Activated CD4-positive, alpha-beta T cell treated with anti-CD3 and anti-CD28 coated beads, Interleukin-2, amount 50 U/mL, for 1 hour (primary cell): ENCODE measurements at places on chromosomes 12 and 14.

- no peak for DNase-seq
These were observed 233.2 kb downstream of the MDGA2 start for GRCh38 chr14:47442211-47442610.

GRCh38 chr12:26976687-26977086, 37.5 kb downstream of the TM7SF3 start:
- DNase-seq: no peak

DNA sequence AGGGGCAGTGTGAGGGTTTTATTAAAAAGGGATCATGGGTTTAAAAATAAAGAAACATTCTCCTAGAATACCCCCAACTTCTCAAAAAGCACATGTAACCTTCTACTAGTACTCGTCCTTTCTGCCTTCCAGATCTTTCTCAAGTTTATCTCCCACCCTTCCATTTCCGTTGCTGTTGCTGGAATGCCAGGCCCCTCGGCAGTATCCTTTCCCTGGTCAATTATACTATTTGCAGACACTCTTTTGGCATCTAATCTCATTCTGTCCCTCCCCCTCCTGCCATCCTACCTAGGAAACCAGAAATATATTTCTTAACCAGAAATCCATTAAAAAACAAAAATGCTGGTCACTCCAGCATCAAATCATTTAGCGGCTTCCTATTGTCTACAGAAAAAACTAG, 198.2 kb upstream of the ATP2B1 start:
- no peak for DNase-seq

- DNase-seq: no peak
These were observed 314.6 kb downstream of the BCL11B start for GRCh38 chr14:98957211-98958047.

- no peak for DNase-seq
These were observed 117.4 kb downstream of the EML1 start for GRCh38 chr14:99910337-99911309.

DNA sequence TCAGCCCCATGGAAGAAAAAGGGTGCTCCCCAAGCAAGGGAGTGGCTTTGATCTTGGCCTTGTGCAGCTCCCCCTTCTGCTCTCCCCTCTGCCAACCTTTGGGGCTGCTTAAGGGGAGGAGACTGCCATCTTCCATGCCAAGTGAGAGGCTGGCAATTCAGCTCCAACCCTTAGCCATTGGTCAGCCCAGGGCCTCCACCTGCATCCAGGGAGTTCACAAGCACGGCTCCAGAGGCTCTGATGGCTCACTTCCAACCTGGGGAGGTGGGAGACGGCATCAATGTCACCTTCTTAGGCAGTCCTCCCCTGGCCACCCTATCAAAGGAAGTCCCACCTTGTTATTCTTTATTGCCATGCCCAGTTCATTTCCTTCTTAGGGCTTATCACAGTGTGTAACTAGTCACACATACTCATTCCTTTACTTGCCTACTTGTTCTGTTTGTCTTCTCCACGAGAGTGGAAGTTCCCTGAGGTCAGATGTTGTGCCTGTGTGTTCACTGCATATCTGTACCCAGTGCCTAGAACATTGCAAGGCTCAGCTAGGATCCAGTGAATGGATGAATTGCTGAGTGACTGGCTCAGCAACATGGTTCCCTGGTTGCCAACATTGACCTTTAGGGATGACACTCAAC, 5.0 kb downstream of the HDAC7 start:
- no peak for DNase-seq

DNA sequence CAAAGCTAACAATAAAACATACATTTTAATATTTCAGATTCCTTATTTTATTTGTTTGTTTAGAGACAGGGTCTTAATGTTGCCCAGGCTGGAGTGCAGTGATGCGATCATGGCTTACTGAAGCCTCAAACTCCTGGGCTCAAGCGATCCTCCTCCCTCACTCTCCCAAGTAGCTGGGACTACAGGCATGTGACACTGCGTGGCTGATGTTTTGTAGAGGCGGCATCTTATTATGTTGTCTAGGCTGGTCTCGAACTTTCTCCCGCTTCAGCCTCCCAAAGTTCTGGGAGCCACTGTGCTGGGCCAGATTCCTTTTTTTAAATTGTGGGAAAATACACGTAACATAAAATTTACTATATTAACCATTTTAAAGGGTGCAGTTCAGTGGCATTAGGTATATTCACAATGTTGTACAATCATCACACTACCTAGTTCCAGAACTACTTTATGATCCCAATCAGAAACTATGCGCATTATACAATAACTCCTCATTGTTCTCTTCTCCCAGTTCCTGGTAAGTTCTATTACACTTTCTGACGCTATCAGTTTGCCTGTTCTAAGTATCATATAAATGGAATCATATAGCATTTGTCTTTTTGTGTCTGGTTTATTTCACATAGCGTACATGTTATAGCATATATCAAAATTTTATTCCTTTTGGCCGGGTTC, 40.3 kb downstream of the ADIPOR2 start:
- DNase-seq: no peak

- no peak for DNase-seq
These were observed 233.2 kb downstream of the NRXN3 start for GRCh38 chr14:78403278-78403815.

- DNase-seq: no peak
These were observed 18.6 kb downstream of the DDX24 start for GRCh38 chr14:94062344-94062940.

DNA sequence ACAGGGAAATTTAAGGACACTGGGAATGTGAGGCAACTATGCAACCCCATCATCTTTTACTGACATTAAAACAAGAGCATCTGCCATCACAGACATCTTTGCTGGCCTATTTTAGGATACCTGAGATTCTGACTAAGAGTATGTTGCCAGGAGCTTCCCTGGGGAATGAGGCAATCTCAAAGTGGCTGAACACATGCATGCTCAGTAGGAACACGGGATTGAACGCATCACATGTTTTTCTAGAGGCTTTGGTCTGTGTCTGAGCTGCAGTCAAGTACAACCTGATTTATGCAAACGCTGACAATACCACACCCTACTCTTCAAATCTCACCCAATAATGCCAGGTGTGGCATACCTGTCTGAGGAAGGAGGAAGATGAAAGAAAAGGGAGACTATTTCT, 416.5 kb downstream of the NELL2 start:
- no peak for DNase-seq

DNA sequence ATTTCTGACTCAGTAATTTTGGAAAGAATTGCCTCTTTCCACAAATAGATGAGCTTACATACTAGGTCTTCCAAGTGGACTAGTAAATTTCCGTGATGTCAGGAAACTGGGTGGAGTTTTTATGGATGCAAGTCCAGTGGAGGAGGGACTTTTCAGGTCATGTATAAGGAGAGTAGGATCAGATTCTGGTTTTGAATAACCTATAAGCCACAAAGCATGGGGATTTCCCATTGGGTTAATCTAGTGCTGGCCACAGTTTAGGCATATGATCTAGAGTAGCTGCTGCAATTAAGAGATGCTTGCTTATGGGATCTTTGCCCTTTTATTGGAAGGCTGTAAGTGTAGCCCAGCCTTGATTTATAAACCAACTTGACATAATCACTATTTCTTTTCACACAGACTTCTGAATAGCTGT, 33.8 kb downstream of the STK38L start:
- DNase-seq: no peak

DNA sequence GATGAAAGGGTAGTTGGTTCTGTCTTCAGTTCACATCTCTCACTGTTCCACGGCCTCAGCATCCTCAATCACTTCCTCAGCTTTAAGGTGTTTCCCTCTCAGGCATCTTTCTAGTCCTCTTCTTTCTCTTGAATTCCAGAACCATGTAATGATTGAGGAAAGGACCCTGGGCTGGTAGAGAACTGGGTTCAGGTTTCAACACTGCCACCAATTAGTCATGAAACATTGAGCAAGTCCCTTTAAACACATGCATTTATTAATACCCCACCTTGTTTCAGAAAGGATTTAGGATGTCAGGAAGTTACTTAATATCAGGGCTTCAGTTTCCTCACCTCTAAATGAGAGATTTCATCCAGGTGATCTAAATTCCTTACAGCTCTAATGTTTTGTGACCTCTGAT, 7.2 kb downstream of the DMAC2L start:
- no peak for DNase-seq

DNA sequence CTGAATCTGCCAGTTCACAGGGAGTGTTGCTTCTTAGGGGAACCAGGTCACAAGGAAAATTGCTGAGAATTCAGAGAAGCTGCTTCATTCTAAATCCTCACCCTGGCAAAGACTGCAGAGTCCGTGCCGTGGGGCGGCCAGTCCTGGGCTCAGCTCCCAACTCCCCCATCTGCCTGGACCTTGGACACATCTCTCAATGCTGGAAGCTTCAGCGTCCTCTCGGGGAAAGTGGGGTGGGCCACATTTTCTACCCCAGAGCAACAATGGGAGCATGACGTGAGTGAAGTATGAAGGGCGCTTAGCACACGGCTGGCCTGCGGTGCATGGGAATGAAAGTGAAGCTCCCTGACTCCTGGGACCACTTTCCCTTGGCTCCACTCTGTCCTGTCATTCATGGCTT, 31.2 kb downstream of the HVCN1 start:
- DNase-seq: no peak

DNA sequence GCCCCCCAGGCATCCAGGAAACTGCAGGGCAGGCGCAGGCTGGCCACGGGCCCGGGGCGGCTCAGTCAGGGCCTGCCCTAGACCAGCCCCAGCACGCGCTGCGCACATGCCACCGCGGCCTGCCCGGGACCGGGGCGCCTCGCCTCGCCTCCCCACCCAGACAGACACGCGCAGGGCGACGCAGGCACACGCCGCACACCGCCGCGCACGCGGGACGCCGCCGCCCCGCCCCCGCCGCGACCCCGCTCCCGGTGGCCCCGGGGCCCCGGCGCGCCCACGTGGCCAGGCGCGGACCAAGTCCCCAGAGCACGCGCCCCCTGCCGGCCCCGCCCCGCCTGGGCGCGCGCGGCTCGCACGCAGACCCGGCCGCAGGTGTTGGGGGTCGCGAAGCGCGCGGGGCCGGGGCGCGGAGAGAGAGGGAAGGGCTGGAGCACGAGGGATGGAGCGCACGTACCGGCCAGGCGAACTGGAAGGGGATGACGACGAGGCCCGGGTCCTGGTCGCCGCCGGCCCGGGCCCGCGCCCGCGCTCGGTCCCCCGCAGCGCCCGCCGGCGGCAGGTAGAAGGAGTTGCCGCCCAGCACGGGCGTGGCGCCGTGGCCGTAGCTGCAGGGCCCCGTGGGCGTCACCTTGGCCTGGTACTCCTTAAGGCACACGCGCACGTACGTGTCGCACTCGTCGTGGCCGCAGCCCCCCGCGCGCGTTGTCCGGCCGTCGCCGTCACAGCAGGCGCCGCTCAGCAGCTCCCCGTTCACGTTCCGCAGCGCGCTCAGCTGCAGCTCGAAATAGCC, 1.1 kb downstream of the JAG2 start:
- DNase-seq: no peak

DNA sequence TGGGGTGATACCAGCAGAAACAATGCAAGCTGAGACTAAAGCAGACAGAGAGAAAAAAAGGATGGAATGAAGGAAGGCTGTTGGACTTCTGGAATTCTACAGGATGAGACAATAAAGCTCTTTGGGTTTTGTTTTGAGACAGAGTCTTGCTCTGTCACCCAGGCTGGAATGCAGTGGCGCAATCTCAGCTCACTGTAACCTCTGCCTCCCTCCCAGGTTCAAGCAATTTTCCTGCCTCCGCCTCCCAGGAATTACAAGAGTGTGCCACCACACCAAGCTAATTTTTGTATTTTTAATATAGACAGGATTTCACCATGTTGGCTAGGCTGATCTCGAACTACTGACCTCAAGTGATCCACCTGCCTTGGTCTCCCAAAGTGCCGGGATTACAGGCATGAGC, 115.4 kb downstream of the EXOC5 start:
- DNase-seq: no peak

DNA sequence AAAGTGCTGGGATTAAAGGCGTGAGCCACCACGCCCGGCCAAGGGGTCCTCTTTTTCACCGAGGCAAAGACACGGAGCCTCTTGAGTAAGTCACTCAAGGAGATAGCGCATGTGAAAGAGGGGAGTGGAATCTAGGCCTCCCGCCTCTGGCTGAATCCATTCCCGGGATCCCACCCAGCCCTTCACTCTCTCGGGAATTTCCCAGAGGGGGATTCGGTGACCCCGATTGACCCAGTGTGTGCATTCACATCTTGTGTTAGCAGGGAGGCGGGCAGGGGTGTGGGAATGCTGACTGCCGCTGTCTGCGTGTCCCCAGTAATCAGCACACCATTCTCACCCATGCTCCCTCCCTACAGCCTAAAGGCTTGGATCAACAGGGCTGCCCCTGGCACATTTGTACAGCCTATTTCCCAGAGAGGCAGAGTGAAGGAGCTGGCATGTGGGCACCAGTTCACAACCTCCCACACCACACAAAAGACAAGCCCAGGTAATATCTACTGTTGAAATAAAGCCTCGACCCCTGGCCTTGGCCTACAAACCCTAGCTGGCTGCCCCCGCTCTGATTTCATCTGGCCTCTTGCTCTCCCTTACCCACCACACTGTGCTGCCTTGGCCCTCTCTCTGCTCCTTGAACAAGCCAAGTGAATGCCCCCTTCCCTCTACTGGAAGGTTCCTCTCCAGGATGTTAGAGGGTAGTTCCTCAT, 1.3 kb upstream of the LTBP2 start:
- DNase-seq: no peak

DNA sequence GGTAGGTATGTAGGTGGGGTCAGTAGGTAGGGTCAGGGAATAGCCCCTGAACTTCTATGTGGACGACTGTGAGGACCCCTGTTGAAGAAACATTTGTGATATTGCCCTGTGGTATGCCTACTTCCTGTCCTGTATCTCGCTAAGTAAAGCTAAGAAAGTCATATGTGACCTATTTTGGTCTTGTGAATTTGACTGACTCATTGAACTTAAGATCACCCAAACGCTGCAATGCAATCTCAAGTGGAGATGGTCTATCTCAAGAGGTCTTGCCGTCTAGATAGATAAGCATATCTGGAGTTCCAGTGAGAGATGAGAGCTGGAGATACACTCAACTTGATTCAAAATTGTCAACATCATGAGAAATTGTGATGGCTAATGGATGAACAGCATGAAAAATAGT, 73.8 kb downstream of the TRAFD1 start:
- no peak for DNase-seq

GRCh38 chr12:30188602-30189326, 405.0 kb upstream of the TMTC1 start:
- DNase-seq: no peak

DNA sequence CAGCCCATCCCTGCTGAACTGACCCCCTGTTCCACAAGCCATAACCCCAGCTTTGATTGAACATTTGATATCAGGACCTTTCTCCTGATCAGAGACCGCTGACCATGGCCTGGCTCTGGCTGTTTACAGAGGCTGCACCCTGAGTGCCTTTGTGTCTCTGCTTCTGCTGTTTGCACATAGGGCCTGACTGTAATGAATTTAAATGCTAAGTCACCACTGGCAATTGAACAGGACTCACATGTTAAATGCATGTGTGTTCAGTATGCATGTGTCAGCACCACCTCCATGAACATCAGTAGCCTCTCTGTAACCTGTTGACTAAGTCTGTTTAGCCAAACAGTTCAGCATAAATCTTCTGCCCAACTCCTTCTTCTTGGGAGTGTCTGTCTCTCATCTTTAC, 690.3 kb downstream of the TMEM121 start:
- DNase-seq: no peak
